D341Med (cell line): ENCODE measurements at places on chromosomes 7 and 10.

DNA sequence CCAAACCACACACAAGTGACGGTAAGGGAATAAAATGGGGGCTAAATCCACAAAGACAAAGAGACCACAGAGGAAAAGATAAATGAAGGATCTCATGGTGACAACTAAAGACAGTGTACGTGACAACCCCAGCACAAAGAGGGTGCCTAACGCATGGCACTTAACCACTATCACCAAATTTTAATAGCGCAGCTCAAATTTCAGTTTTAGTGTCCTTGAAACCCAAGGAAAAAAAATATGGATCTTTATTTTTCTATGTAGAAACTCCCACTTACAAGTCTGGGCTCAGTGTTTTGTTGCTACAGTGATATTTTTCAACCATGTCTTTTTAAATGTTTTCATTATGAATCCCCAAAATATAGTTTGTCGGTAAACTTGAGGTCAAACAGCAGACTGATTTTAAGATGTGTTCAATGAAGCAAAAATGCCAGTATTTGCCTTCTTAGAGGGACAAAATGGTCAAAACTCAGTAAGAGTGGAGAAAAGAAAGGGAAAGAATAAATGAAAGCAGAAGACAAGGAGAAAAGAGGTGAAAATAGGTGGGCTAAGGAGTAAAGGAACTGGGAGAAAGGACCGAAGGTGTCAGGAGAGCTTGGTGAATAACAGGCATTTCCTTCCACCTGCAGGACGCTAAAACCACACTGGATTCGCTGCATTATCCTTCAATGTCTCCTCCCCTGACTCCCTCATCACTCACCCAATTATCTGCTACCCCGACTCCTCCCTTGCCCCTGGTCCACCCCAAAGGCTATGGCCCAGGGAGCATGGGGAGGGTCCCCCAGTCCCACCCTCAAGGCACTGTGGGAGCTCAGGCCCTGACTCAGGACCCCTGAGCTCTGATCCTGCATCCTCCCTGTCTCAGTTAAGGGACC, 3.5 kb downstream of the ASB13 start:
- DNase-seq = no peak

DNA sequence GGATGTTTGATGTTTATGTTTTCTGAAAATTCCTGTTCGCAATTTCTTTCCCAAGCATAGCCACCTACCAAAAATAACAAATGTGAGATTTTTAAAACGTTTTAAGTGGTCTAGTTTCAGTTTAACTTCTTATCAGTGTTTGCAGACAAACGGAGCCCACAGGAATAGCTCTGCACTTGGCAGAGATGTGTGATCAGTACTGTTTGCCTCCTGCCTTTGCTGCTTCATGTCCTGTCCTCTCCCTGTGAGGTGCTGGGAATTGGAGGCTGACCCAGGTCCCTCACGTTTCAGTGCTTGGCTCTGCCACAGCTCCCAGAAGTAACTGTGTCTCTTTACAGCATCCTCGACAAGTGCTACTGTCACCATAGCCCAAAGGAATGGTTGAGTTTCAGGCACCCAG, 1.2 kb downstream of the UCN3 start:
- DNase-seq = no peak

GRCh38 chr10:61757525-61758397, 95.0 kb downstream of the CABCOCO1 start:
- DNase-seq = no peak

GRCh38 chr10:3542185-3542611, 242.8 kb downstream of the KLF6 start:
- DNase-seq = no peak

DNA sequence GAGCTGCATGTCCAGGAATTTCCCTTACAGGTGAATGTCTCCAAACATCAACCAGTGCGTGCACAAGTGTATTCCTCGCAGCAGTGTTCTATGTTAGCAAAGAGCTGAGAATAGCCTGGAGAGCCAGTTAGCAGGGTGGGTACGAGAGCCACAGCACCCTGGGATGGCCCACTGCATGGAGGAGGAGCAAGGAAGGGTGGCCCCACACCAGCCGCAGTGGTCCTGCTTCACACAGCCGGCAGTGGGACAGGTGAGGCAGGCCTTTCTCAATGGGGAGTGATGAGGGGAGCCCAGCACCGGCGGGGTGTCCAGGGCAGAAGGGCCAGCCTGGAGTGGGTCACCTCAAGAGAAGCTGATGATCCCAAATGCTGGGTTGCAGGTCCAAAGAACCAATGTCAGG, 240.7 kb downstream of the TCERG1L start:
- no peak for DNase-seq

GRCh38 chr7:153088601-153089000, 329.0 kb downstream of the ACTR3B start:
- DNase-seq = no peak
